RPMI7951 (cell line): ENCODE measurements at places on chromosomes 16 and 17. TPM values are rescaled to one million over a fixed set of nuclear protein-coding genes. Genes with fewer than 3 reads are reported as not detected.

The OR3A2 gene
- total RNA-seq: not detected in 2 replicates

The HAGH gene
- total RNA-seq: 50.7 and 68.8 TPM in 2 replicates

The SPNS2 gene
- total RNA-seq: not detected in 2 replicates

The KRTAP4-9 gene
- total RNA-seq: not detected in 2 replicates

The CTRB2 gene
- not detected in 2 replicates for total RNA-seq

The LGALS3BP gene
- total RNA-seq: 524 and 575 TPM in 2 replicates

The KRTAP4-6 gene
- not detected in 2 replicates for total RNA-seq

The MAPT gene
- total RNA-seq: 0.10 and 0.12 TPM in 2 replicates

The OR1A1 gene
- total RNA-seq: not detected in 2 replicates

The RIPOR1 gene
- 9.0 and 11.5 TPM in 2 replicates for total RNA-seq

The NHLRC4 gene
- 0.24 and 0.29 TPM in 2 replicates for total RNA-seq

The RNF166 gene
- total RNA-seq: 10.6 and 16.0 TPM in 2 replicates

The CRYBA1 gene
- not detected in 2 replicates for total RNA-seq

The CMTM2 gene
- 0.98 TPM in 1 of 2 replicates, not detected in the other for total RNA-seq

The MPP3 gene
- total RNA-seq: 4.9 and 6.1 TPM in 2 replicates

The FLYWCH2 gene
- 70.4 and 91.8 TPM in 2 replicates for total RNA-seq

The NAA38 gene
- total RNA-seq: 94.4 and 110 TPM in 2 replicates

The ETV4 gene
- total RNA-seq: 44.2 and 46.9 TPM in 2 replicates

The ARHGAP44 gene
- total RNA-seq: 0.12 TPM in 1 of 2 replicates, not detected in the other

The AIPL1 gene
- total RNA-seq: not detected in 2 replicates

The ZSCAN10 gene
- total RNA-seq: not detected in 2 replicates

The TNS4 gene
- not detected in 2 replicates for total RNA-seq
